PC-9 (cell line): ENCODE measurements at places on chromosomes 6 and 20.
A peak's percentile ranks its signal among the peaks of the same experiment; 100 is the strongest.

GRCh38 chr20:10675450-10675848, 1.6 kb upstream of the JAG1 start:
- H3K4me3 ChIP-seq, result peak overlapping the region; percentile 84
- H3K27ac ChIP-seq, result peak overlapping the region; percentile 97
- H3K27me3 ChIP-seq, result no peaks in the 10 kb centered on the region
- DNase-seq, result no peak

GRCh38 chr6:6610031-6610591, 21.6 kb downstream of the LY86 start:
- no peak overlapping the region for H3K27ac ChIP-seq
- H3K27me3 ChIP-seq, result no peaks in the 10 kb centered on the region
- no peaks in the 10 kb centered on the region for H3K4me1 ChIP-seq
- no peaks in the 10 kb centered on the region for H3K36me3 ChIP-seq
- H3K4me3 ChIP-seq, result no peak overlapping the region

DNA sequence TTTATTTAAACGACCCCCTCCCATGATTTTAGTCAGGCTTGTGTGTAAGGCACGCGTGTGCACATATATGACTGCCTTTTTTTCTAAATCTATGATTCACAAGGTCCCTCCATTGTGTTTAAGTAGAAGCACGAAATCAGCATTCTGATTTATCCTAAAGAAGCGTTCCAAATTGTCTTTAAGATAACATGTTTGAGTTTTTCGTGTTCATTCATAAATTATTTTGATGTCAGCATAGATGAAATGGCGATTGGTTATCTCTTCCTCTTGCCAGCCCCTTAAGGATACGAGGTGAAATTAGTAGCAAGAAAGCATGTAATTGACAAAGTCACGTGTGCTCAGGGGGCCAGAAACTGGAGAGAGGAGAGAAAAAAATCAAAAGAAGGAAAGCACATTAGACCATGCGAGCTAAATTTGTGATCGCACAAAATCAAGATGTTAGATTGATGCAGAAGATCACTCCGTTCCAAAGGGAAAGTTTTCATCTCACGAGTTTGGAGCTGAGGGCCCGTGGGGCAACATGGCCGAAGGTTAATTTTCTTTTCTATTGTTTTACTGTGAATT, at the start of gene LIN28B:
TSS of gene LIN28B (plus strand) at position 377 of the 564 bp plus-strand sequence. CDS start at position 521, 144 bp downstream.
- peak within 1 kb of the TSS; percentile 38; the same call in 1 of the 2 replicates for H3K4me3 ChIP-seq
- DNase-seq, result no peak
- no peaks in the 10 kb centered on the region for H3K27me3 ChIP-seq
- H3K27ac ChIP-seq, result no peak within 1 kb of the TSS

DNA sequence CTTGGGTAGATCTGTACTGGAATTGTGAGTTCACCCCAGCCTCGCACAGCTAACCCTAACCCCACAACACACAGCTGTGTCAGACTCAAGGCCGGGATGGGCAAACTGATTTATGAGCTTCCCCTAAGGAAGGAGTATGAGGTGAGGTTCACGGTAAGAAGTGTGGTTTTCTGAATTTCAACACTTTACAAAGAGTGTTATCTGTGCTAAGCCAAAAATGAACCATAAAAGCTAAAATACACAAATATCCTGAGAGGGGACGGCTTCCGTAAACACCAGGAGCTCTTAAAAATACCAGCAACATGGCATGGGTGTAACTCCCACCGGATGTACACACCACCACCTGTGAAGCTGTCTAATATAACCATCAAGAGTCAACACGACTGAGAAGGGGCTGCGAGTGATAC, 101.2 kb downstream of the ATP9A start:
- peaks cover 14% of the 10 kb centered on the region for H3K4me1 ChIP-seq
- no peak for DNase-seq
- no peaks in the 10 kb centered on the region for H3K27me3 ChIP-seq
- H3K4me3 ChIP-seq, result no peak overlapping the region

DNA sequence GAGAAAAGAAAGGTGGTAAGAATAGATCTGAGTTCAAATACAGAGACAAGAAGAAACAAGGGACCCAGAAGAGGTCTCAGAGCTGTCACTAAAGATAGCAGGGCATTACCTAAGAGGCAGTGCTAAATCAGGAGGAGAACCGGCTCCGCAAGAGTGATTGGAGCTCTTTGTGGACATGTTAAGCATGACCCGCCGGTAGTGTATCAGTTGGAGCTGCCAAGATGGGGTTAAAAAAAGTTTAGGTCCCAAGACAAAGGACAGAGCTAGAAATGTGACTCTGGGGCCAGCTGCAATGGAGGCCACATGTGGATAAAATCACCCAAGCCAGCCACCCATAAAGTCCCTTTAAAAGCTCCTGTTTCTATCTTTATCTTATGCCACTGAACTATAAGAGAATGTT, 93.4 kb downstream of the MBOAT1 start:
- no peaks in the 10 kb centered on the region for H3K36me3 ChIP-seq
- no peaks in the 10 kb centered on the region for H3K27me3 ChIP-seq
- DNase-seq, result no peak
- no peak overlapping the region for H3K27ac ChIP-seq
- H3K4me3 ChIP-seq, result no peak overlapping the region
- H3K4me1 ChIP-seq, result peaks cover 21% of the 10 kb centered on the region

GRCh38 chr6:125944434-125944816, 12.1 kb upstream of the HINT3 start:
- peak; percentile 36 for DNase-seq
- no peaks in the 10 kb centered on the region for H3K36me3 ChIP-seq
- no peaks in the 10 kb centered on the region for H3K27me3 ChIP-seq

DNA sequence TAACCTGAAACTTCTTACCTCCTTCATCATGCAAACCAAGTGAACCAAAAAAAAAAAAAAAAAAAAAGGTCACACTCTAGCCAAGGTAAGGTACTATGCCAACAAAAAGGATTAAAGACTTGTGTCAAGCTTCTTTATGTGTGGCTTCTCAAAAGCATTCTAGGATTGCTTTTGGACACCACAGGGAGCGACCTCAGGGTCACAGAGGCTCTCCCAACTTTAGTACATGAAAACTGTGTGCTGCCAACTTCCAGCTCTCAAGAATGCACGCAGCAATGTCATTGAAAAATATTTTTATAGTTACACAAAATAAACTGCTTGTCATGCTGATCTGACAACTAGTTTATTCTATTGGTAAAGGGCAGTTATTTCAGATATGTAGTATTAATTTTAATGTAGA, 243.8 kb downstream of the PLCB1 start:
- DNase-seq, result no peak
- peaks cover 7% of the 10 kb centered on the region; the same call in 1 of the 2 replicates for H3K27me3 ChIP-seq
- no peak overlapping the region for H3K27ac ChIP-seq
- H3K4me3 ChIP-seq, result no peak overlapping the region

DNA sequence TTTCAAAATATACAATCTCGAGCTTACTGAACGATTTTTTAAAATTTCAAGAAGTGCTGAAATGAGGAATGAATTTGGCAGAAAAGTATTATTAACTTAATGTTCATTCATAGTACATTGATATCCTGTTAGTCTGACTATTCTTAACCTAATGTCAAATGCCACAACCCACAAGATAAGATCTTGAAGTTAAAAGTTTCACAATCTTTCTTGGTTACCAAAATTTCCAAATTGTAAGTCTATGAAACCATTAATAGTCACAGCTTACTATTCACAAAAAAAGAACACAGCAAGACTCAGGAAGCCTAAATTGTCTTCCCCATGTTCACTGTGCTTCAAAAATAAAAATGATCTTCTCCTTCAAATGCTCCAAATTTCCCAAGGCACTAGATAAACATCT, 71.3 kb downstream of the HACE1 start:
- H3K27ac ChIP-seq, result no peak overlapping the region
- H3K36me3 ChIP-seq, result peaks cover 8% of the 10 kb centered on the region; the same call in 1 of the 2 replicates
- peaks cover 15% of the 10 kb centered on the region for H3K4me1 ChIP-seq
- no peak for DNase-seq

DNA sequence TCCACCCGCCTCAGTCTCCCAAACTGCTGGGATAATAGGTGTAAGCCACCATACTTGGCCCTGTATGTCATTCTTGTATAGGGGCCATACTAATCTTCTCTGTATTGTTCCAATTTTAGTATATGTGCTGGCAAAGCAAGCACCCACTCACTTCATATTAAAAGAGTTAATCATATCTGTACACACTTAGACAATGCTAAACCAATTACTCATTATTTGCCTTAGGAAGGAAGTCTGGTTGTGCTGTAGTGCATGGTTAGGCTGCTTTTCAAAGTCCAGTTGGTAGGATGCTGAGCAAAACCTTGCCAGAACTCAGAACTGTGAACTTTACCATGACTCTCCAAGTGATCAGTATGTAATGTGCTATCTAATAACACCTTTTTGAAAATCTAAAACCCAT, 88.6 kb downstream of the LIN28B start:
- no peak overlapping the region for H3K27ac ChIP-seq
- no peaks in the 10 kb centered on the region for H3K36me3 ChIP-seq
- no peaks in the 10 kb centered on the region for H3K27me3 ChIP-seq

DNA sequence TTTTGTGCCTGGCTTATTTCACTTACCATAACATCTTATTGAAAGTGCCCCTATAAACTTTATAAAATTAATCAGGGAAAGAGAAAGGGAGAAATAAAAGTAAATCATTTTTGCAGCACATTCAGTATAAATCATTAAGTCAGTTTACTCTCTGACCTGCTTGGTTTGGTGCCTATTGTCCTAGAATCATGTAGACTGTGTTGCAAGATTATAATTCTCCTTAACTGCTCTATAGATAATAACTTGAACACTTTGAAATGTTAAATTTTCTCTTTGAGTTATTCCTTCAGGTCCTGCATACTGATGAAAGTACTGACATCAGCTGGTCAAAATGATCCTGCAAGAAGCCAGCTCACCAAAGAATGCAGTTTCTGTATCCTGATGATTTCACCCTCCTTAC, 969.6 kb upstream of the GJE1 start:
- no peaks in the 10 kb centered on the region for H3K4me1 ChIP-seq
- no peak overlapping the region for H3K4me3 ChIP-seq
- H3K27ac ChIP-seq, result no peak overlapping the region

GRCh38 chr6:164108092-164108491, 693.6 kb downstream of the QKI start:
- no peak overlapping the region for H3K27ac ChIP-seq
- no peak for DNase-seq
- H3K4me1 ChIP-seq, result no peaks in the 10 kb centered on the region
- H3K36me3 ChIP-seq, result no peaks in the 10 kb centered on the region
- H3K4me3 ChIP-seq, result no peak overlapping the region
- peaks cover 50% of the 10 kb centered on the region for H3K27me3 ChIP-seq

GRCh38 chr20:31473331-31474096, 1.4 kb downstream of the DEFB124 start:
- no peak overlapping the region for H3K27ac ChIP-seq
- peaks cover 8% of the 10 kb centered on the region; the same call in 1 of the 2 replicates for H3K4me1 ChIP-seq
- H3K4me3 ChIP-seq, result no peak overlapping the region
- no peak for DNase-seq
- H3K27me3 ChIP-seq, result peaks cover 23% of the 10 kb centered on the region
- no peaks in the 10 kb centered on the region for H3K36me3 ChIP-seq

- no peaks in the 10 kb centered on the region for H3K4me1 ChIP-seq
- H3K4me3 ChIP-seq, result no peak overlapping the region
- H3K27me3 ChIP-seq, result no peaks in the 10 kb centered on the region
- no peaks in the 10 kb centered on the region for H3K36me3 ChIP-seq
- H3K27ac ChIP-seq, result no peak overlapping the region
Measured at GRCh38 chr6:84554074-84554473, 210.3 kb downstream of the TBX18 start.

GRCh38 chr6:168627506-168628175, 186.7 kb downstream of the SMOC2 start:
- H3K27me3 ChIP-seq, result no peaks in the 10 kb centered on the region
- DNase-seq, result no peak
- H3K27ac ChIP-seq, result no peak overlapping the region
- H3K36me3 ChIP-seq, result no peaks in the 10 kb centered on the region
- H3K4me1 ChIP-seq, result no peaks in the 10 kb centered on the region; the same call in 1 of the 2 replicates
- H3K4me3 ChIP-seq, result no peak overlapping the region

- H3K27ac ChIP-seq, result no peak overlapping the region
- no peaks in the 10 kb centered on the region for H3K36me3 ChIP-seq
- DNase-seq, result no peak
- no peak overlapping the region for H3K4me3 ChIP-seq
- no peaks in the 10 kb centered on the region for H3K27me3 ChIP-seq
Measured at GRCh38 chr6:96465321-96465903, 56.2 kb upstream of the UFL1 start.

GRCh38 chr20:62056377-62056776, 9.3 kb downstream of the TAF4 start:
- H3K4me3 ChIP-seq, result no peak overlapping the region
- DNase-seq, result no peak
- no peak overlapping the region for H3K27ac ChIP-seq
- no peaks in the 10 kb centered on the region for H3K27me3 ChIP-seq
- no peaks in the 10 kb centered on the region for H3K4me1 ChIP-seq

- DNase-seq, result no peak
- H3K36me3 ChIP-seq, result no peaks in the 10 kb centered on the region
- H3K27ac ChIP-seq, result no peak overlapping the region
- no peaks in the 10 kb centered on the region for H3K27me3 ChIP-seq
- no peak overlapping the region for H3K4me3 ChIP-seq
- no peaks in the 10 kb centered on the region for H3K4me1 ChIP-seq
Measured at GRCh38 chr6:103870970-103871369, 988.7 kb downstream of the HACE1 start.

- H3K27ac ChIP-seq, result peak overlapping the region; percentile 15
- H3K27me3 ChIP-seq, result no peaks in the 10 kb centered on the region
- no peak overlapping the region for H3K4me3 ChIP-seq
Measured at GRCh38 chr20:47799116-47799715, 13.9 kb upstream of the SULF2 start.

DNA sequence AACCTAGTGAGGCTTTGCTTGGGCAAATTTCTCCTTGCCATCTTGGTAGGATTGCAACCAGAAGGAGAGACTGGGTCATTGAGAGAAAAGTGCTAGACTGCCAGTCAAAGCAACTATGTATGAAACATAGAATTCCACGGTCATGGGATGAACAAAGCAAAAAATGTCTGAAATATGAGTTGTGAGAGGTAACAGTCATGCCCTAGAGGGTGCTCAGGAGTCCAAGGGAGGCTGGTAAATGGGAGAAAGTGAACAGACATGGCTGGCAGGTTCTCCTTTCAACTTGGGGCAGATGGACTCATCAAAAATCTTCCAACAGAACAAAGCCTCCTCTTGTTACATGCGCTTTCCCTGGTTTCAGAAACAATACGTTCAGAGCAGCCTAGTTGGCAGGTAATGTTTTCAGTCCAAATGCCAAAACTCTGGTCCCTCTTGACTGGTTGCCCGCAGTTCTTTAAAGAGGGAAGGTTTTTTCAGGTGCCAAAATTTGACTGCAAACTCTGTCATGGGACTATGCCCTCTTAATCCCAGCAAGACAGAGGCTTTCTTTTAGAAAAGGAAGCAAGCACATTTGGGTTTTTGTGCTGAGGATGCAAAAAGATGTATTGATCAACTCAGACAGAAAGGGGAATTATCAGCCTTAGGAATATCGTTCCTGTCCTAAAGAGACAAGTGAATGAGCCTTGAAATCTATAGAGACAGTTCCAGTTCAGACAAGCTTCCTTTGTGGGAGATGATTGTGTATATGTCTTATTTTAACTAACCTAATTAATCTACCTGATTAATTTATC, 68.5 kb upstream of the SASH1 start:
- peaks cover 4% of the 10 kb centered on the region; the same call in 1 of the 2 replicates for H3K4me1 ChIP-seq
- no peaks in the 10 kb centered on the region for H3K36me3 ChIP-seq
- no peak overlapping the region for H3K4me3 ChIP-seq
- DNase-seq, result no peak

- no peaks in the 10 kb centered on the region for H3K4me1 ChIP-seq
- no peak within 1 kb of the TSS for H3K4me3 ChIP-seq
- no peak within 1 kb of the TSS for H3K27ac ChIP-seq
- H3K36me3 ChIP-seq, result no peaks in the 10 kb centered on the region
Measured at GRCh38 chr20:675453-676314, at the start of gene SCRT2. Gene SCRT2 (minus strand): TSS chr20:675802. CDS start chr20:675601, 201 bp downstream.

- H3K27me3 ChIP-seq, result no peaks in the 10 kb centered on the region
- H3K4me1 ChIP-seq, result peaks cover 80% of the 10 kb centered on the region
- 0 out of 2 replicates have a peak, but pooled peaks cover 6% of the 10 kb centered on the region for H3K36me3 ChIP-seq
- no peak overlapping the region for H3K4me3 ChIP-seq
- H3K27ac ChIP-seq, result no peak overlapping the region
Measured at GRCh38 chr6:158661156-158661685, 11.4 kb downstream of the SYTL3 start.
